ENCODE measurements at places on chromosomes 6 and 20.
A peak's percentile ranks its signal among the peaks of the same experiment; 100 is the strongest.

- no peak for DNase-seq
Measured at GRCh38 chr20:35106827-35107380, 14.3 kb upstream of the TRPC4AP start.

GRCh38 chr6:159229651-159230051 is 60.5 kb downstream of the FNDC1 start:
- no peak for DNase-seq

GRCh38 chr6:53702316-53702715 is 36.8 kb upstream of the KLHL31 start:
- DNase-seq: no peak

DNA sequence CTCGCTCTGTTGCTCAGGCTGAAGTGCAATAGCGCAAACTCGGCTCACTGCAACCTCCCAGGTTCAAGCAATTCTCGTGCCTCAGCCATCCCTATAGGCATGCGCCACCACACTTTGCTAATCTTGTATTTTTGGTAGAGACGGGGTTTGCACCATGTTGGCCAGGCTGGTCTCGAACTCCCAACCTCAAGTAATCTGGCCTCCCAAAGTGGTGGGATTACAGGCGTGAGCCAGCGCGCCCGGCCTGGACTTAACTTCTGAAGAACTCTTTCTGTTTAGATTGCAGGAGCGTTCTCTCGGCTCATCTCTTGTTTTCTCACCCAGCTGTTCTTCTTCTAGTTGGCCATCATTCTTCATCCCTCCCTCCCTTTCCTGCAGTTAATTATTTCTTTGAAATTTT is 30.3 kb downstream of the GTF2H5 start:
- no peak for DNase-seq

- no peak for DNase-seq
Measured at GRCh38 chr6:144559865-144560593, 274.9 kb downstream of the UTRN start.

- no peak for DNase-seq
Measured at GRCh38 chr6:13812359-13812642, 2.1 kb downstream of the MCUR1 start.

GRCh38 chr6:152399399-152399798 is 237.8 kb downstream of the SYNE1 start:
- no peak for DNase-seq

- no peak for DNase-seq
Measured at GRCh38 chr20:1830240-1830639, 65.0 kb upstream of the SIRPA start.

DNA sequence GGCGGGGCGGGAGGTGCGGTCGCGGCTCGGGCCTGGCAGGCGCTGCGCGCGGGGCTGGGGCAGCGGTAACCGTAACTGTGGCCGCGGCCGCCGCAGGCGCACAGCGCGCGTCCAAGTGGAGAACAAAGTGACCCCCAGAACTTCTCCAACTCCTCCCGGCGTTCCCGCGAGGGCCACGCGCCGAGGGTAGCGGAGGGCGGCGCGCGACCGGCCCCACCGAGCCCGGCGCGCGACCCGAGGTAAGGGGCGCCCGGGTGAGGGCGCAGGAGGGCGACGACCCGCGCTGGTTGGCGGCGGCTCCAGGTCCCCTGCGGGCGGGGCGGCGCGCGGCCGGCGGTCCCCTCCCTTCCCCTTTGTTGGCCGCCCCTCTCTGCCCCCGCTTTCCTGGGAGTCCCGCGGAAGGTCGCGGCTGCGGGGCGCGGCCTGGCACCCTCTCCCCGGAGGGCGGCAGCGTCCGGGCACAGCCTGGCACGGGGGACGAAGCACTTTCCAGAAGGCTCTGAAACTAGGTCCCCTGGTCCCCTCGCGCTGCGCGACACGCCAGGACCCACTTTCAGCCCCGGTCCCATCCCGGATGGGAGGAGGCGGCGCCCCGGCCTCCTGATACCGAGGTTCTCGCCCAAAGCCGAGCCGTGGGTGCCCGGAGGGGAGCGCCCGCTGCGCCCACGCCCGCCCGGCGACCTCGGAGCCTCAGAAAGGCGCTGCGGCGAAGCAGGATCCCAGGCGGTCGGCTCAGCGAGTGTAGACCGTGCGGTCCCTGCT is at the start of gene TIAM2:
Gene TIAM2 (plus strand): TSS at position 62 of the 762 bp plus-strand sequence. CDS start 133,909 bp downstream, outside the sequence.
- DNase-seq: no peak

DNA sequence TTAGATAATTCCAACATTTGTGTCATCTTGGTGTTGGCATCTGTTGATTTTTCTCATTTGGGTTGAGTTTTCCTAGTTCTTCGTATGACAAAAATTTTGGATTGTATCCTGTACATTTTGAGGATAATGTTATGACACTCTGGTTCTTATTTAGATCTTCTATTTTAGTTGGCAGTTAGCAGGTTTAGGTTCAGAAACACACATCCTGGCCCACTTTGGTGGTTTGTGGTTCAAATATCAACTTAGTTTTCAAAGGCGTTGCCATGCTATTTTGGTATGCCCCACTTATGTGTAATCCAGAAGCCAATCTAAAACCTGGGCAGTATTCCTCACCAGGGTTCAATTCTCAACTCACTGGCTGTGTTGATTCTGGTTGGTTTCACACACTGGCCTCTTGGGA is 68.2 kb downstream of the NOX3 start:
- no peak for DNase-seq

DNA sequence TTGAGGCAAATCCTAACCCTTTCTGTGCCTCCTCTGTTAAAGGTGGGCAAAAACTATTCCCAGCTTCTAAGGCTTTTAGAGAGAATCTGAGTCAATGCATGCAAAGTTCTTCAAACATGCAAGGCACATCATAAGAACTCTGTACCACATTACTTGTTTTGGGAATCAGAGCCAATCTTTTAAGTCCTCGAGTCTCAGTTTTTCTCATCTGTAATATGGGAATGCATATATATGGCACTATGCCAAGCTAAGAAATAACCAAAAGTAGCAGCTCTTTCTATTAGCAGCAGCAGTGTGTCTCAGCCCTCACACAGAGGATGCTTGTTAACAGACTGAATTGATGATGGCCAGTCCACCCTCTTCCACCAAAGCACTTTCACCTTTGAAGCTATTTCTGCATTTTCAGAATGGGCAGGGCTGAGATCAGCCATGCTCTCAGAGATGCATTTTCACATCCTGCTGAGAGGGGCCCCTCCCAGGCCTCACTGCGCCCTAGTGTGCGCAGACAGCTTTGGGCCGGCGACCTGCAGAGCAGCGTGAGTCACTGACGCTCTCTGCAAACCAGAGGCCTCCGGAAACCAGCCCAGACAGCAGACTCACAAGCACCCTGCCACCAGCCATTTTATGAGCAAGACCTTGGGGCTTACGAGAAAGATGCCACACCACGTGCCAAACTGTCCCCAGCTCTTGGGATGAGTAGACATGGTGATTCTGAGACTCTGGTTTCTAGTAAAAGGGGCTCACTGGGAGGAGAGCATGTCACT is 138.0 kb downstream of the NFATC2 start:
- peak; percentile 84 for DNase-seq

DNA sequence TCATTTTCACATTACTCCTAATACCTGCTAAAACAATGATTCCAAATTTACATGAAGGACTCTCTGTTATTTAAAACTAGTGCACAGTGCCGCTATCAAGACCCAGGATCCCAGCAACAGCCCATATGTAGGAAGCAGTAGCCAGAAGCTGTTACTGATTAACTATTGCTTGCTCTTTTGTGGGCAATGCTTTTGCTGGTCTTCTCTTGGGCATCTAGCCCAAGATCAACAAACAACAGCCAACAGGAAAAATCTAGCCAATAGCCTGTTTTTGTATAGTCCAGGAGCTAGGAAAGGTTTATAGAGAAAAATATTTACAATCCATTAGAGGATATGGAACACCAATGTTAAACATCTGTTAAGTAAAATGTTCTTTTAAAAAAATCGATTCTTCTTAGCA is 22.1 kb upstream of the TENT5A start:
- DNase-seq: no peak

Measured in stimulated activated CD8-positive, alpha-beta memory T cell treated with anti-CD3 and anti-CD28 coated beads, Interleukin-15, amount 100 ng/mL, for 4 hours (primary cell).